ENCODE measurements at places on chromosomes 16 and 17.

- no peak for DNase-seq
Observed at GRCh38 chr16:66175058-66175457, 191.4 kb upstream of the CDH5 start.

GRCh38 chr16:72210555-72210954 is 38.6 kb upstream of the PMFBP1 start:
- no peak for DNase-seq

GRCh38 chr17:76050538-76051467 is 21.5 kb downstream of the SRP68 start:
- DNase-seq, result no peak

DNA sequence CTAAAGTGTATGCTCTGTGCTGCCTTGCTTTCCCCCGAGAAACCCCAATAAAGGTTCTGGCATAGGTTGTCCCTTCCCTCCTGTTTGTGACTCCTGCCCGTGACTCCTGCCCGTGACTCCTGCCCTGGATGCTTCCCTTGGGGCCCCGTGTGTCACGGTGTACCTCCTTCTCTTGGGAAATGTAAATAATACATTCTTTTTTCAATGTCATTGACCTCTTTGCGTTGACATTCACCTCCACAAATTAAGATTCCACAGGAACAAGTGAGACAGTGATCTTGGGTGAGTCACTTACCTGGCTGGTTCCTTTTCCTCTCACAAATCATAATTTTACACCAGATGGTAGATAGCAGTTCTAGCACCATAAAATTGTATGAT is 632 bp downstream of the CCL15 start:
- DNase-seq, result no peak

GRCh38 chr17:75635610-75636202 is 2.5 kb downstream of the SMIM5 start:
- DNase-seq, result no peak

- peak; percentile 93 for DNase-seq
Observed at GRCh38 chr17:43880420-43880991, 26.8 kb downstream of the MPP2 start.

GRCh38 chr16:58389724-58390123 is 2.5 kb upstream of the GINS3 start:
- DNase-seq, result no peak

Measured in vagina (tissue), 2 donors.